ENCODE measurements at places on chromosomes 12 and 14. TPM values are rescaled to one million over a fixed set of nuclear protein-coding genes. Genes with fewer than 3 reads are reported as not detected.

The ARMH4 gene
- 0.34 TPM for total RNA-seq

The RPGRIP1 gene
- total RNA-seq = 0.37 TPM

The MSI1 gene
- 1.5 TPM for total RNA-seq

The C12orf42 gene
- not detected for total RNA-seq

The SLCO1B1 gene
- 0.26 TPM for total RNA-seq

The CLEC7A gene
- total RNA-seq = not detected

The ANKS1B gene
- total RNA-seq = 0.63 TPM

The MIP gene
- 0.20 TPM for total RNA-seq

The MMP19 gene
- not detected for total RNA-seq
